T follicular helper cell (primary cell): ENCODE measurements at places on chromosomes 6 and 20.

GRCh38 chr20:36472637-36473090 lies 68.7 kb upstream of the MYL9 start:
- DNase-seq = no peak

GRCh38 chr6:105986998-105987397 lies 99.1 kb upstream of the PRDM1 start:
- DNase-seq = no peak

- DNase-seq = no peak
Observed at GRCh38 chr6:158016571-158017383, 35.1 kb downstream of the SYNJ2 start.

DNA sequence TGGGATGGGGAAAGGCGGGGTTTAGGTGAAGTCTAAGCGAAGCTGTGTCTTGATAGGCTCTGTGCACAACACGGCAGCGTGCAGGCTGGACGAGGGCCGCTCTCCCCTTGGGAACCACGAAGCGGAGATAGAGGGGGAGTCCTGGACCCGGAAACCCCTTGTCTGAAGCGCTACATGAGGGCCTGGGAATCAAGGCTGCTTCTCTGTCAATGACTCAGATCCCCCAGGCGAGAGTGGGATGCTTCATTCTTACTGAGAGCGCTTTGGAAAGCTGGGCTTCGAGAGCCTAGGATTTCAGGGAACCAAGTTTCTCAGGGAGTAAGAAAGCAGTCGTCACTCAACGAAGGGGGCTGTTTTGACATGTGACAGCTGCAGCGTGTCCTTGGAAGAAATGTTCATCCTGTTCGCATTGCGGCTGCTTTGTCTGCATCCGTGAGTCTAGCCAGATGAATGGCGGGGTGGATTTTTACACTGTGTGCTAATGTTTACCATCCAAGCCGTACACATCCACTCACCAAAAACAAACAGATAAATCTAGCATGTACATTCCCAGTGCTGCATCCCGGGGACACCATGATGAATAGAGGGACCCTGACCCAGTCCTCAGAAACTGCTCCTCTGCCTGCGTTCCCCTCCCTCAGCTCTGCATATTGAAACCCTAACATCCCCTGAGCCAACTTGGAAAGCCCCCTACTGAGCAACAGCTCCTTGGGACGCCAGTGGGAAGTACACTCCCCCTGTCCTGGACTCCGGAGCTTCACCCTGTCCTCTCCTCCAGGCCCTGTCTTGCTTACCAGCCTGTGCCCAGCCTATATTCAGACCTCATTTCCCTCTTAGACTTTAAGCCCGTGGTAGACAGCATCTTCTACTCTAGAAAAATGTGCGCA lies 24.5 kb upstream of the RTF2 start:
- no peak for DNase-seq

GRCh38 chr6:33080127-33081089 lies 4.6 kb downstream of the HLA-DPB1 start:
- DNase-seq = no peak
